Inflammatory macrophage (primary cell): ENCODE measurements at places on chromosomes 1 and 21.

- no peak for DNase-seq
These were observed 3.3 kb downstream of the HNRNPU start for GRCh38 chr1:244860914-244861610.

GRCh38 chr1:208117409-208117808 is 126.8 kb downstream of the PLXNA2 start:
- DNase-seq: no peak

DNA sequence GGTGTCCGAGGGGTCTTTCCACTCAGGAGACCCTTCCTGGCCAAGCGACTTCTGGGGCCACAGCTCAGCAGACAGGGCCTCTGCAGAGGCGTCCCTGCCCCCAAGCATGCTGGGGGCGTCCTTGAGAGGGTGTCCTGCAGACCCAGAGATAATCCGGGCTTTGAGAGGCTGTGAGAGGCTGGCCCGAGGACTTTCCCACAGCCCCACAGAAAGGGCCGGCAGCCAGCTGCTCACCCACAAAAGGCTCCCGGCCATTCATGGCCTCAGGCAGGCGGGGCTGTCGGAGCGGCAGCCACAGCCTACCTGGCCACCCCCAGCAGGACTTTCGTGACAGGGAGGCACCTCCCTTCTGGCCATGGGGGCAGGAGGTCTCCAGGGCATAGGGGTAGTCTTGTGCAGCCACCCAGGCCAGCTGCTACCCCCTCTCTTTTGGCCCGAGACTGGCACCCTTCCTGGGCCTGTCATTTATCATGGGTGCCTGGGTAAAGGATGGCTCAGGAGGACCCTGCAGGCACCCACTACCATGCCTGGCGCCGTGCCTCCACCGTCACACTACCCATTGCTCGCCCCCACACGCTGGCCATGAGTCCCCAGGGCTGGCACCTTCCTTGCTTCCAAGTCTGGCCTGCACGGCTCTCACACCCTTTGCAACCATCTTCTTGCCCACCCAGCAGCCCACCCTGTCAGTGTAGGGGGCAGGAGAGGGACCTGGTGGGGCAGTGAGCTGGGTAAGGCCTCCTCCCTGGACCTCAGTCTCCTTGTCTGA is 11.1 kb upstream of the TNFRSF14 start:
- DNase-seq: no peak

DNA sequence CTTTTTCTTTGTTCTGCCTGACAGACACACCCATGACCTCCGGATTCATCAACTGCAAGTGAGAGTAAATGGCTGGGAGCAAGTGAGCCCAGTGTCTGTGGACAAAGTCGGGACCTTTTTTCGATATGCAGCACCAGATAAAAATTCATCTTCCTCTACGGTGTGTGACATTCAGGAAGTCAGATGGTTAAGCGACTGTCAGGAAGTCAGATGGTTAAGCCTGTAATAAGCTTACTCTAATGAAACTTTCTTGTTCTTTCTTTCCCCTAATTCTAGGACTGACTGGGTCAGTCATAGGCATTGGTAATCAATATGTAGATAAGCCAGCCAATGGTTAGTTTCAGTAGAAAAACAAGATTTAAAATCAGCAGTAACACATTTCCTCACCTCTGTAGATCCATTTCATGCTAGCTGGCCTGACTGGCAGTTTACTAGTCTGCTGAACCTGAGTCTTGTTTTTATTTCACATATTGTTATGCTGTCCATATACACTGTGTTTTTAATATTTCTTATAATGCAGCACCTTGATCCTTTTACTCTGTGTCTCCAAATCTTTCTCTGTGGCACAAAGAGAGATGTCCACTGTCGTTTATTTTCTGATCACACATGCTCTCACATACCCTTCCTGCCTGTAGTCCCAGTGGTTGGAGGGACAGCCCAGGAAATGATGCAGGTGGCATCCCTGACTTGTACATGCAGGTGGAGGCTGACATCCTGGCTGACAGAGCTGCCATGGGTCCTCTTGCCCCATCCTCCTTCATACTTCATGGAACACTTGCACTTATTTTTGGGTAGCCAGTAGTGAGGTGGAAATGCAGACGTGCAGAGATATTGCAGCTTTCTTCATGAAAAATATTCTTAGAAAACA is 115.8 kb downstream of the VPS13D start:
- peak; percentile 49 for DNase-seq

GRCh38 chr1:224089583-224089982 is 24.3 kb upstream of the FBXO28 start:
- DNase-seq: no peak

- DNase-seq: peak; percentile 29
These were observed 14.1 kb downstream of the CNR2 start for GRCh38 chr1:23899070-23899469.

DNA sequence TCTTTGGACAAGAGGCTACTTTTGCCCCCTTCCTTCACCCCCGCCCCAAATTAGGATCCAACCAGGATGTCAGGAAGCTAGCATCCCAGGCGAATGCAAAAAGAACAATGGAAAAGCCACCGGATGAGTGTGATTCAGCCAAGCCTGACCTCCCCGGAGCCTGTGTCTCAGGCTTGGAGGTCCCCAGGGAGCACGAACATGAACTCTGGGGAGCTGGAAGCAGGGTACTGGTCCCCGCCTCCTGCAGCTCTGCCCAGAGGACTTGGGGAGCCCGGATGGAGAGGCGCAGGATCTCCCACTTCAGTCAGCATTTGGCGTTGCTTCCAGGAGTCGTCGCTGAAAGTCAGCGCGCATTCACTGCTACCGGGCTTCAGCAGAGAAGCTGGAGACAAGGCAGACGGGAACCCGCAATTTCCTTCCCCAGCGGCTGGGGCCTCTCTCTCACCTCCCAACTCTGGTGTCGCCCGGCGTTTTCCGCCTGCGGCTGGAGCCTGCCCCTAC is 1.8 kb upstream of the TBX15 start:
- DNase-seq: no peak

GRCh38 chr1:78640462-78640861 is 9.2 kb upstream of the IFI44 start:
- DNase-seq: peak; percentile 35

GRCh38 chr1:36239941-36240637 is 15.8 kb downstream of the THRAP3 start:
- DNase-seq: peak; percentile 93

DNA sequence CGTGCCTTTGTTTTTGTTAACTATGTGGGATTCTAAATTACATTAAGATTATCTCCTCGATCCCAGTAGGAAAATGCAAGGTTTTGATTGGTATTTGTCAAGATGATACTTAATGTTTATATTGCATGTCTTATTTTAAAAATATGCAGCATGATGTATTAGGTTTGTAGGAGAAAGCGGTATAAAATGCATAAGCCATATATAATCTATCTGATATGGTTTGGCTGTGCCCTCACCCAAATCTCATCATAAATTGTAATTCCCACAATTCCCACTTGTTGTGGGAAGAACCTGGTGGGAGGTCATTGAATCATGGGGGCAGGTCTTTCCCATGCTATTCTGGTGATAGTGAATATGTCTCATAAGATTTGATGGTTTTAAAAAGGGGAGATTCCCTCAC is 198.1 kb upstream of the NCAM2 start:
- no peak for DNase-seq

DNA sequence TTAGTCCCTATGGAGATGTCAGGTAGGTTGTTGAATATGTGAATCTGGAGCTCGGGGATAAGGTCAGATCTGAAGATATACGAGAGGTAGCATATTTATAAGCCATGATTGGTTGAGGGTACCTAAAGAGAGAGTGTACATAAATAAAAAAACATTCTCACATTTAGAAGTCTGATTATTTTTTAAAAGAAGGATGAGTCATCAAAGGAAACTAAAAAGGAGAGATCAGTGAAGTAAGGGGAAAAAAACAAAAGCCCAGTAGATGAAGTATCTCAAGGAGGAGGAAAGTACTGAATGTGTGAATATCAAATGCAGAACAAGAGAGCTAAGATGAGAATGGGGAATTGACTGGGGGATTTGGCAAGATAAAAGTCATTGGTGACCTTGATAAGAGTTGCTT is 15.7 kb upstream of the ANGPTL1 start:
- no peak for DNase-seq

DNA sequence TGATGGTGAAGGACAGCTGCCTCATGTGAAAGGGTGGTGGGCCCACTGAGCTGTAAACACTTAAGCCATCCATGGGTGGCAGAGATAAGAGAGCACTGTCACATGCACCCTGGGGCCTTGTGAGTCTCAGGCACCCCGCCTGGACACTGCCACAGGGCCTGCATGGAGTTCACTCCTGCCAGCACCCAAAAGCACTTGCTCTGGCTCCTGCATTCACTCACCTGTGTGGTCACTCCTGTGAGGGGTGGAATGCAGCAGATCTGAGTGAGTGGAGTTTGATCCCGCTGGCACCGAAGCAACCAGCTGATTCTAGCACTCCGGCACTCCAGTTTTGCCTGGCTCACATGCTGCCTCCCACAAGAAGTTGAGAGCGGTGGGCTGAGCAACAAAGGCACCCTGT is 1142.1 kb upstream of the PRMT6 start:
- DNase-seq: no peak

DNA sequence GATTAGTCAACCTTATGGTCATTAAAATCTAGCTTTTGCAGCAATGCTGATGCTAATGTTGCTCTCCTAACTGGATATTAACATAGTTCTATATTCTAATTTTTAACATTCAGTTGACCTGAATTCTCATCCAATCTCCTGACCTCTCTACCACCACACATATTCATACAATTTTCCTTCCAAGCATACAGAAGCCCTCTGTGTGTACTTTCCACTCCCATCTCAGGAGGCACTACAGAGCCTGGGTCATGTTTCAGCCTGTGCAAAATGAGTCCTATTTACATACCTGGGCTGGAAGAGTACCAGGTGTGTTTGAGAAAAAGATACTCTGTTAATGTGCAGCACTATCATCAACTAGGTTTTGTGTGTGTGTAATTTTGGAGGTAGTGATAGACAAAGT is 486.3 kb downstream of the NEGR1 start:
- no peak for DNase-seq

GRCh38 chr1:163071405-163072255 is 2.5 kb downstream of the RGS4 start:
- no peak for DNase-seq

DNA sequence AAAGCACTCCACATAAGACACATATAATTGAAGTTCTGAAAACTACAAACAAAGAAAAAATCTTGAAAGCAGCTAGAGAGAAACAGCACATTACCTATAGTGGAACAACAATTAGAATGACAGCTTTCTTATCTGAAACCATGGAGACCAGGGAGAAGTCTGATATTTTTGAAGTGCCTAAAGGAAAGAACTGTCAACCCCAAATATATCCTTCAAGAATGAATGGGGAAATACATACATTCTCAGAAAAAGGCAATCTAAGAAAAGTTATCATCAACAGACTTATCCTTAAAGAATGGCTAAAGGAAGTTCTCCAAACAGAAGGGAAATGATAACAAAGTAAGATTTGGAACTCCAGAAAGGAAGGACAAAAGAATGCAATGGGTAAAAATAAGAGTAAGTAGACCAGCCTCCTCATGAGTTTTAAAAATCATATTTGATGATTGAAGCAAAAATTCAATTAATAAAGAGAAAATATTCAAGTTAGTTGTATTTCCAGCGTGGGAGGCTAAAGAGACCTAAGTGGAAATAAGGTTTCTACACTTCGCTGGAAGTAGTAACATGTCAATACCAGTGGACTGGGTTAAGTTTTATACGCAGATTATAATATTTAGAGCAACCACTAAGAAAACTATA is 170.8 kb upstream of the SAMSN1 start:
- no peak for DNase-seq

GRCh38 chr1:3051270-3052268 is 17.4 kb upstream of the PRDM16 start:
- DNase-seq: no peak

GRCh38 chr1:230283678-230284077 is 142.5 kb downstream of the PGBD5 start:
- no peak for DNase-seq

DNA sequence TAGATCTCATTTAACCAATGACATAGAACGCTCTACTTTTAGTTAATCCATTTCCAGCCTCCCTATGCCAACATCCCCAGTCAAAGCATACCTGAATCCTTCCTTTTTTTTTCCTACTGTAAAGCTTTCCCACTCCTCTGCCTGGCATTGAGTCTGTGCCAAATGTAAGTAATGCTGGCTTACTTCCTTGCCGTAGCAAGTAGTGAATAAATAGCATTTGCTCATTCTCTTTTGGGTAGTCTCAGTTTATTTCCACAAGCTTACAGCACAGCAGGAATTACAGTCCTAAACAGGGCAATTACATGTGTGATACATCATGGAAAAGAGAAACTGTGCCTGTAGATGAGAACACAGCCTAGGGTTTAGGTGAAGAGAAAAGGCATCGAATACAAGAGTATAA is 352.6 kb upstream of the NEGR1 start:
- DNase-seq: no peak

GRCh38 chr1:23369335-23370013 is at the start of gene ZNF436:
Gene ZNF436 (minus strand): TSS chr1:23369836. CDS start chr1:23368005, 1,831 bp downstream.
- peak; percentile 50 for DNase-seq

DNA sequence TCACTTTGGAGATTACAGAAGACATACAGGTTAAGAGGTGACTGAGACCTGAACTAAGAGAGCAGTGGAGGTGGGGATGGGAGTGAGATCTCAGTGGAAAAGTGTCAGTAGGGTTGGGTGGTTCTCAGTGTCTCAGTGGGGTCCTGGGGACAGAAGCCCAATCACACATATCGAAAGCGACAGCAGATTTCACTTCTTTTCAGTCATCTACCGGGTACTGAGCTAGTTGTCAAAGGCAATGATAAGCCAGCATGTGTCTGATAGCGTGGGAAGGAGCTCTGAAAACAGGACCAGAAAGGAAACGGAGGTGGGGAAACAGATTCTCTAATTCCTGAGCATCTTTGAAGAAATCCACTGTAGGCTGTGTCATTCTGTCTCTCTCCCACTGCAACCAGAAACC is 59.5 kb downstream of the RHOU start:
- no peak for DNase-seq

DNA sequence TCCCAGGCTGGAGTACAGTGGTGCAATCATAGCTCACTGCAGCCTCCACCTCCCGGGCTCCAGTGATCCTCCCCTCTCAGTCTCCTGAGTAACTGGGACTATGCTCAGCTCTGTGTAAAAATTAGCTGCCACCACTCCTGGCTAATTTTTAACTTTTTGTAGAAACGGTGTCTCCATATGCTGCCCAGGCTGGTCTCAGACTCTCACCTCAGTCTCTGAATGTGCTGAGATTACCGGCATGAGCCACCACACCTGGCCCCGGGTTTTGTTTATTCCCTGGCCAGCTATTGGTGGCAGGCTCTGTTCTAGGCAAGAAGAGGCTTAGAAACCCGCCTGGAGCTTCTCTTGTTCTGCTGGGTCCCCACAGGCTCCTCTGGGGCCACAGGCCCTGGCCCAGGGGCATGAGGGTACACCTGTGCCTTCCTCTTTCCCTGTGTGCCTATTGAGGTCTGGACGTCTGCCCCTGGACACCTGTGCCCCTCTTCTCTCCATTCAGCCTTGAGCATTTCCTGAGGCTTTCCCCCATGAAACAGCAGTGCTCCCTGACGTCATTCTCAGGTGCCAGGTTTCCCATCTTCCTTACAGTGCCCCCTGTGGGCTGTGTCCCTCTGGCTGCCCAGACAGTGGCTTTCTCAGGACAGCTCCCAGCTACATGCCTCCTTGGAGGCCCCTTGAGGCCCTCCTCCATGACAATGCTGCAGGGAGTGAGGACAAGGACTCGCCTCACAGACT is 57.5 kb downstream of the PCP4 start:
- DNase-seq: no peak
